ENCODE measurements at places on chromosomes 5 and 9.

DNA sequence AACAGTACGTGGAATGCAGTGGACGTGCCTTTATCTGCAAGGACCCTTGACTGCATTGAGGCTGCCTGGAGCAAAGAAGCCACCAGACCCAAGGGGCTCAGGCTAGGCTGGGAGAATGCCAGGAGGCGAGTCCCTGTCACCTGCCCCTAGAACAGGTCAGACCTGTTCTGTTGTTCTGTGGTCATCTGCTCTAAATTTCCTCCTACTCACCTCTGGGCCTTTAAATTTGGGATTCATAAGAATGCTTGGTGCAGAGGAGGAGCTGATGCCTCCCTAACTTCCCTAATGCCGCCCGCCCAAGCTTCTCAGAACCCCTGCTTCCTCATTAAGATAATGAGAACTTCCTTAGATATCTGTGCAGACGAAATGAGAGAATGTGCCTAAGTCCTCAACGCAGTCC is 32.0 kb downstream of the DAPK1 start:
- no peak for DNase-seq

GRCh38 chr5:42944989-42945388 is 95.1 kb downstream of the ANXA2R start:
- DNase-seq: no peak

GRCh38 chr5:177608243-177609075 is 8.5 kb downstream of the B4GALT7 start:
- no peak for DNase-seq

DNA sequence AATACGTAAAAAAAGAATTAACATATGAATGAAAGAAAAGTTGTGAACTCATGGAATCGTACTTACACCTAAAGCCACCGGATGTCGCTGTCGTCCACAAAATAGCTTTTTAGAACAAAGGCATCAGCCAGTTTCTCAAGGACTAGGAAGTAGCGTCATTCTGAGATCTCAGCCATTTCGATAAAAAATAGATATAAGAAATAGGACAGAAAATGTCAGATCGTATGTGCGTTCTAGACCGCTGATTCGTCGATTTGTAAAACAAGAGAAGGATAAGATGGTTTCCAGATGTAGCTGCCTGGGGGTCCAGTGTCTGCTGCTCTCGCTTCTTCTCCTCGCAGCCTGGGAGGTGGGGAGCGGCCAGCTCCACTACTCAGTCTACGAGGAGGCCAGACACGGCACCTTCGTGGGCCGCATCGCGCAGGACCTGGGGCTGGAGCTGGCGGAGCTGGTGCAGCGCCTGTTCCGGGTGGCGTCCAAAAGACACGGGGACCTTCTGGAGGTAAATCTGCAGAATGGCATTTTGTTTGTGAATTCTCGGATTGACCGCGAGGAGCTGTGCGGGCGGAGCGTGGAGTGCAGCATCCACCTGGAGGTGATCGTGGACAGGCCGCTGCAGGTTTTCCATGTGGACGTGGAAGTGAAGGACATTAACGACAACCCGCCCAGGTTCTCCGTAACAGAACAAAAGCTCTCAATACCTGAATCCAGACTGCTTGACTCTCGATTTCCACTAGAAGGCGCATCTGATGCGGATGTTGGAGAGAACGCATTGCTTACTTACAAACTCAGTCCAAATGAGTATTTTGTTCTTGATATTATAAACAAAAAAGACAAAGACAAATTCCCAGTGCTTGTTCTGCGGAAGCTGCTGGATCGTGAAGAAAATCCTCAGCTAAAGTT is at the start of gene PCDHA10:
TSS of gene PCDHA10 (plus strand) at position 126 of the 903 bp plus-strand sequence. CDS start at position 278, 152 bp downstream.
- peak; percentile 11 for DNase-seq

DNA sequence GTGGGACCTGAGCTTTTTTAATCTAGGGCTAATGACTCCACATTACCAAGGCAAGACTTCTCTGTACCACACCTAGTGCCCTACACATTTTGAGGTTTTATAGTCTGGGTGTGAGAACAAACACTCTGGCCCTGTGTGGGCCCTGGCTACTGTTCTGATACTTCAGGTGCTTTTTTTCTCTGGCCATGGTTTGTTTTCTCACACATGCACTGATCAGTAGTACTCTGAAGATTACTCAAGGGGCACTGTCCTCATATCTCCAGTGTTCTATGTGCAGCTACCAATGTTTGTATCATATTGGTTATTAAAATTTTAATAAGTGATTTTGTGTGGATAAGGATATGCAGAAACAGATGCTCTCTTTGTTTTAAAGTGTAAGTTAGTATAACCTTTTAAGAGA is 5.9 kb upstream of the C9orf40 start:
- DNase-seq: no peak

DNA sequence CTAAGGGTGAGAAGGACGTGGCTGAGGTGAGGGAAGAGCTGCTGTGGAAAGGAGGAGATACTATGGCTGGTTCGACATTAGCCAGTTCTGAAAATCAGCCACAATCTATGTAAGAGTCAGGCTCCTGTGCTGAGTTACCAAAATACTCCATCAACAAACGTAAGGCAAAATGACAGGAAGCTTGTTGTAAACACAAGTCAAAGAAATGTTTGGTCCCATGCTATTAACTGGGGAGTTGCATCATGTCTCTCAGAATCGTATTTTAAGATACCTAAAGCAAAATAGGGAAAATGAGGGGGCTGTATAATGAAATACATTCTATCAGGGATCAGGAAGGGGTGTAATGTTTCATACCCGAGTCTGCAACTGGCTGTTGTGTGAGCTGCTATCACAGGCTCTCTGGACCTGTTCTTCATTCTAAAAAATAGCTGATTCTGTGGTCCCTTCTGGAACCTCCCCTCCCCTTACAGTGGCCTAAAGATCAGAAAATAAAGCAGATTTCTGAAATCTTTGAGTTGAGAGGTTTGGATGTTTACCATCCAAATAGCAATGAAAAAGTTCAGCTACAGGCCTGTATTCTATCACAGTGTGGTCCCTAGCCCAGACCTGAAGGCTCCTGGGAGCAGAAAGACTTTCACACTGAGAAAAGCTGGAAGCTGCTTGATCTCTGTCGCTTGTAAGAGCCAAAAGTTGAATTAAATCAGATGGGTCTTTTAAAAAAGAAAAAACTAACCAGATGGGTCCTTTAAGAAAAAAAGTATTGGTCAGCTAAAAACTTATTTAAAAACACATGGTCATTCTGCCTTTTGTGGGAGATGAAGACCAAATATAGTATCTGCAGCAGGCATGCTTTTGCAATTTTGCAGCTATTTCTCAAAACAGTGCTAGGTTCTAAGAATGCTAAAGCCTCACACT is 97.8 kb upstream of the SMC5 start:
- no peak for DNase-seq

DNA sequence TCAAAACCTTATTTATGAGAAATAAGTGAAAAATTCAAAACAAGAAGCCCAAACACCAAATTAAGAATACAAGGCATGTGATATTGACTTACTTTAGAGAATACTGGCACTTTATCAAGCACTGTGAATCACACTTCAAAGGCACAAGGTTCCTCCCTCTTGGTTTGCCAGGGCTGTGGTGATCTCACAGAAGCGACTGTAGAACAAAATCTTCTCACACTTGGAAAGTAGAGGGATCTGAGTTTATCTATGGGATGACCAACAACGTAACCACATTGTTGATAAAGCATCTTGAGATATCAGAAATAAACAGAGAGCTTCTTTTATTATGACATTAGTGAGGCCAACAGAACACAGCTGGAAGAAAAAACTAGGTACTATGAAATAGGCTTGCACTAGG is 295.9 kb downstream of the NFIB start:
- no peak for DNase-seq

DNA sequence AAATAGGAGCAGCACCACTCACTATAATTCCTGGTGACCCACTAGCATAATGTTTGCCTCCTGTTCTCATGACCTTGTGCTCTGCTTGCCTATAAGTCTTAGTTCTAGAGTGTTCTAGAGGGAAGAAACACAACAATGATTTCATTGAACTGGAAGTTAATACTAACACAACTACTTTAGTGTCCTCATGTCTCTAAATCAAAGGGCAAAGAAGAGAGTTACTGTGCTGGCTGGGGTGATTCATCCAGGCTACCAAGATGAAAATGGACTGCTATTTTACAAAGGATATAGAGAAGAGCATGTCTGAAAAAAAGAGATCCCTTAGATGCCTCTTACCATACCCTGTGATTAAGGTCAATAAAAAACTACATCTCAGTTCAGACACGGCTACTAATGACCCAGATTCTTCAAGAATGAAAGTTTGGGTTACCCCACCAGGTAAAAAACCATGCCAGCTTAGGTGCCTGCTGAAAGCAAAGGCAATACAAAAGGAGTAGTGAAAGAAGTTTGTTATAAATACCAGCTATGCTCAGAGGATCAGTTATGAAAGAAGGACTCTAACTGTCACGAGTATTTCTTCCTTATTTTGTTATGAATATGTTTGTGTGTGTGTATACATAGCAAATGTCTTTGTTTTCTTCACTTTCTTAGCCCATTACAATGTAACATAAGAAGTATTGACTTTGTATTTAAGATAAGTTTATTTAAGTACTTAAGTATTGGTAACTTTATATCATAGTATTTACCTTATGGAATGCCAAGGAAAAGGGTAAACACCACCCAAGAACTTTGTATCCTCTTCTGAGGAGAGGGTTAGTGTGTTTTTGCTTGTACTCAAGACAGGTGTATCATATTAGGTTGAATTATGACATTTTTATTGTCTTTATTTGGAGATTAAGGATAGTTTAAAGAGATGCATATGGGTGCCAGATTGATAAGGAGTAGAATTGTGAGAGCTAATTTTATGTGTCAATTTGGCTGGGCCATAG is 314.1 kb upstream of the PTGER4 start:
- DNase-seq: no peak

- peak; percentile 44 for DNase-seq
These were observed 933.6 kb downstream of the CDH12 start for GRCh38 chr5:21919414-21920022.

DNA sequence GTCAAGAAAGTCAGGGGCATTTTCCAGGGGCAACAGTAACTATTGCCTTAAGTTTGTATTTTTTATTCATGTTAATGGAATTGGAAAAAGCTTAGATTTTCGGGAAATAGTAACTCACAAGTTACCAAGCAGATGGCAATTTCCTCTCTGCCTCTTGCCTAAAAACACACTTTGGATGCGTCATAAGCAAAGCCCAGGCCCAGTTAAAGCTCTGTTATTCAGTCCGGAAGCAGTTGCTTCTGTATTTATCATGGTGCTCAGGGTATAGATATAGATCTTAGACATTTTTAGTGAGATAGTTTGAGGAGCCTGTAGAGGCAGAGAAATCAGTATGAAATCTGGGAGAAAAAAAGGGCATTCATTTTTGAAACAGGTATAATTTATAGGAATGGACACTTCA is 260.3 kb upstream of the TNC start:
- no peak for DNase-seq

GRCh38 chr5:118834710-118835109 is 153.6 kb downstream of the DTWD2 start:
- DNase-seq: no peak

DNA sequence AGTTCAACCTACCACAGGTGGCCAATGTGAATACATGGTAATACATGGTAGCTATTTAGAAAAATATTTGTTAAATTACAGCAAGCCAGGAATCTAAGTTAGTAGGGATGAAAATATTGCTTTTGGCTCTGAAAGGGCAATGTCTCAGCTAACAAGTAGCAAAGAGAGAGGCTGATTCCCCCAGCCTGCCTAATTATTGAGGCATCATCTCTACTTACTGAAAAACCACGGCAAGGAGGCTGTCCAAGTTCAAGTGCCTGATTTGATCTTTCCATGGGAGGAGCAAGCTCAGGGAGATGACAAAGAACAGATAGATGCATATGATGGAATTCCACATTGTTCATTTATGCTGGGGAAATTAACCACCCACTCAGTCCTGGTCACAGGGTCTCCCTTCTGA is 28.7 kb upstream of the UBTD2 start:
- DNase-seq: no peak

- no peak for DNase-seq
These were observed 287.4 kb upstream of the ARRDC3 start for GRCh38 chr5:91670563-91670962.

GRCh38 chr5:132926437-132926836 is 37.0 kb downstream of the AFF4 start:
- DNase-seq: no peak

- DNase-seq: no peak
These were observed 137.0 kb downstream of the RXRA start for GRCh38 chr9:134463280-134463679.

DNA sequence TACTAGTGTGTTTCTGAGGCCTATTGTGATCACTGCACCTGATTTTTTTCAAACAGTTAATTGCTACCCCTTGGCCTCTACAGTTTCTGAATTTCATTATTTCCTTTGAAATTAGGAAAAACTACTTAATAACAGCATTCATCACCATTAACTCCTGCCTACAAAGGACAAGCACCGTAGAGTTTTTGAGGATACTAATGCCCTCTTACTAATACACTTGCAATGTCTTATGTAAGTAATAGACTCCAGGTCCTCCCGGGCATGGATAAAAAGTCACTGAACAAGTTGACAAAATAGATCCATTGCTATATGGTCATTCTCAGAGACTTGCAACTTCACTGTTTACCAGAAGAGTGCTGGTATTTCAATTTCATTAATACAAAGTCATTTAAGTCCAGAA is 1172.5 kb downstream of the CDH12 start:
- no peak for DNase-seq

DNA sequence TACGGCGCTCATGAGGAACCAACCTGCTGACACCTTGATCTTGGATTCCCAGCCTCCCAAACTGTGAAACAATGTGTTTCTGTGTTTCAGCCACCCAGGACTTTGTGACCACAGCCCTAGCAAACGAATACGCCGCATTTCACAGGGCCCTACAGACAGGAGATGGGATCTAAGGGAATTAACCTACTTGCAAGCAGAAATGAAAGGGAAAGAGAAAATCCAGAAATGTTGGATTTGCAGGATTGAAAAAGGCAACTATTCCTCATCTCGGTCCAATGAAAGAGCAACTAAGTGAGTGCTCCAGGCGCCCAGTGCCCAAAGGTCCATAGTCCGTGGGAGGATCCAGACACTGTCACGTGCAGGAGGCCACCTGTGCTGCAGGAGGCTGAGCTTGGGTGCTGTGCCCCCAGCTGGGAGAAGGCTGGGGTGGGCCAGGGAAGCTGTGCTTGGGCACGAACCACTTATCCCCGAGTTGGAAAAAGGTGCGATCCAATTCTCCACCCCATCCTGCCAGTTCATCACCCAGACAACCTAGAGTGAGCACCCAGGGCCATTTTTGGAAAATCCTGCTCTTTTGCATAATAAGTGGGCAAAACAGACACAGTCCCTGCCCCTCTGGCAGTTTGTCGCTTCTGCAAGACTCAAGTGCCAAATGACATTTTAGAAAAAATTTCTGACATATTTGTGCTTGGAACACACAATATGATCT is 177.9 kb downstream of the C9orf50 start:
- DNase-seq: no peak

DNA sequence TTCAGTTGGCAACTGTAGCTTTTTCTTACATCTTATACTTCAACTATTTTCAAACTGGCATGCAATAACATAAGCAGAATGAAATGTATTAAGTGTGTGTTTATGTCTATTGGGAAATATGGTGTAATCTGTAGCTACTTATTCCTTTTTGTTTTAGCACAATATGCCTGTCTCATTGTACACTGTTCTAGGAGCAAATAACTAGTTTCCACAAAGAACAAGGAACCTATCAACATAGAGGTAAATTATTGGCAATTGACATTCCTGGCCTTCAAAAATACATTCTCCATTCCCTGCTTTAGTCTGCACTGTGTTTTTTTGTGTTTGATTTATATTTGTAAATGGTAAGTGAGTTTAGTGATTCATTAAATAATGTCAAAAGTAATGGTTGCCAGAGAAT is 75.7 kb downstream of the FBXL7 start:
- no peak for DNase-seq

Measured in NCI-H526 (cell line).